ENCODE measurements at places on chromosomes 1 and 21. TPM values are rescaled to one million over a fixed set of nuclear protein-coding genes. Genes with fewer than 3 reads are reported as not detected.

The THAP3 gene
- polyA plus RNA-seq, result 23.8 TPM

The NUF2 gene
- 51.4 TPM for polyA plus RNA-seq

The IL6R gene
- 1.2 TPM for polyA plus RNA-seq

The UMODL1 gene
- polyA plus RNA-seq, result 0.05 TPM

The NUDT17 gene
- 5.7 TPM for polyA plus RNA-seq

The MACF1 gene
- polyA plus RNA-seq, result 104 TPM

The KIF26B gene
- 0.28 TPM for polyA plus RNA-seq

The DNASE2B gene
- polyA plus RNA-seq, result not detected

The OXCT2 gene
- 1.4 TPM for polyA plus RNA-seq

The RHOU gene
- polyA plus RNA-seq, result 0.64 TPM

The C1QTNF12 gene
- polyA plus RNA-seq, result 4.2 TPM

DNA sequence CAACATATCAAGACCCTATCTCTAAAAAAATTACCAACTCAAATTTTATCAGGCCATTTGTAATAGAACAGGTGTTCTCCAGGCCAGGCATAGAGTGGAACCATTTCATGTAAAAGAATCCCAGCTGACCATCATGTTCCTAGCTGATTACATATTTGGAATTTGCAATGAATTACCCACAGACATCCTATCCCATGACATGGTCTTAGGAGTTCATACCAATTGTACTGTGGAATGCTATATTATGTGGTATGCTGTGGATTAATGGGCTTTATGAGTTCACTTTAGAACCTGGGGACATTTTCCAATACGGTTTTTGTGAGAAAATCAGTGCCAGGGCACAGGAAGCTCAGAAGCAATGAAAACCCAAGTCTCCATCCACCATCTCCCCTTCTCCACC, 110.3 kb downstream of the ZNF281 start:
- H3K27ac ChIP-seq, result no peak overlapping the region
- H3K36me3 ChIP-seq, result no peaks in the 10 kb centered on the region
- H3K4me3 ChIP-seq, result no peak overlapping the region
- H3K27me3 ChIP-seq, result peaks cover 35% of the 10 kb centered on the region
- no peak for DNase-seq

- H3K27me3 ChIP-seq, result no peaks in the 10 kb centered on the region
- H3K4me1 ChIP-seq, result no peaks in the 10 kb centered on the region
Observed at GRCh38 chr1:231248778-231249177, 7.8 kb downstream of the GNPAT start.

GRCh38 chr1:4640931-4641330, 13.5 kb upstream of the AJAP1 start:
- H3K4me3 ChIP-seq, result no peak overlapping the region
- DNase-seq, result no peak
- peaks cover 4% of the 10 kb centered on the region for H3K36me3 ChIP-seq
- no peaks in the 10 kb centered on the region for H3K4me1 ChIP-seq
- no peak overlapping the region for H3K27ac ChIP-seq

- H3K4me1 ChIP-seq, result peaks cover 11% of the 10 kb centered on the region
- H3K27ac ChIP-seq, result no peak overlapping the region
- no peaks in the 10 kb centered on the region for H3K36me3 ChIP-seq
- DNase-seq, result peak; percentile 65
- no peak overlapping the region for H3K4me3 ChIP-seq
Observed at GRCh38 chr1:43074244-43074643, 97.8 kb downstream of the EBNA1BP2 start.

DNA sequence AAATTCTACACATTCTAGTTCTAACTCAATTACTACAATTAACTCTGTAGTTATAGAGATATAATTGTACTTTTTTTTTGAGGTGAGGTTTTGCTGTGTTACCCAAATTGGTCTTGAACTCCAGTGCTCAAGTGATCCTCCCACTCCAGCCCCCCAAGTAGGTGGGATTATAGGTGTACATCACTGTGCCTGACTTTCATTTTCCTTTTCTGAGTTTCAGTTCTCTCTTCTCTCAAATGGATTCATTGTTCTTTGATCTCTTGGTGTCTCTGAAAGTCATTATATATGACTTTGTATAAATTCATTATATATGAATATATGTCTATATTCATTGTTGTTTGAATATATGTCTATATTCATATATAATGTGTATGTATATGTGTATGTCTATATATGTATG, 74.0 kb upstream of the GALNT2 start:
- H3K36me3 ChIP-seq, result no peaks in the 10 kb centered on the region
- H3K27ac ChIP-seq, result no peak overlapping the region
- no peak overlapping the region for H3K4me3 ChIP-seq
- no peaks in the 10 kb centered on the region for H3K27me3 ChIP-seq

- H3K27me3 ChIP-seq, result no peaks in the 10 kb centered on the region
- H3K4me3 ChIP-seq, result no peak overlapping the region
- DNase-seq, result no peak
- peaks cover 9% of the 10 kb centered on the region for H3K4me1 ChIP-seq
- H3K27ac ChIP-seq, result no peak overlapping the region
Observed at GRCh38 chr1:113761937-113762336, 2.7 kb upstream of the PHTF1 start.

DNA sequence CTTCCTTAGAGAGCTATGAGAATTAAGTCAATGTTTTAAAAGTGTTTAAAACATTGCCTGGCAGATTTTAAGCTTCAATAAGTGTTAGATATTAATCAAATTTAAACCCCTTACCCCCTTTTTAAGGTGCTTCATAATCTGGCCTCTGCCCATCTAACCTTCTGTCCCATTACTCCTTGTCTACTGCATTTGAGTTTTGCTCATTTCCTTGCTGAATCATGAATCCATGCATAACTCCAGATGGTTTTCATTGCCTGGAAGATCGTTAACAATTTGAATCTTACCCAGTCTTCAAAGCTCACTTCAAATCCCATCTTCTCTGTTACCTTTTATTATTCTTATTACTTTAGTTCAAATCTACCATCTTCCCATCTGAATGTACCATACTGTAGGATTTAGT, 4.6 kb downstream of the HJV start:
- peaks cover 45% of the 10 kb centered on the region for H3K27me3 ChIP-seq
- no peak overlapping the region for H3K4me3 ChIP-seq
- peaks cover 21% of the 10 kb centered on the region for H3K4me1 ChIP-seq
- DNase-seq, result no peak
- no peaks in the 10 kb centered on the region for H3K36me3 ChIP-seq

DNA sequence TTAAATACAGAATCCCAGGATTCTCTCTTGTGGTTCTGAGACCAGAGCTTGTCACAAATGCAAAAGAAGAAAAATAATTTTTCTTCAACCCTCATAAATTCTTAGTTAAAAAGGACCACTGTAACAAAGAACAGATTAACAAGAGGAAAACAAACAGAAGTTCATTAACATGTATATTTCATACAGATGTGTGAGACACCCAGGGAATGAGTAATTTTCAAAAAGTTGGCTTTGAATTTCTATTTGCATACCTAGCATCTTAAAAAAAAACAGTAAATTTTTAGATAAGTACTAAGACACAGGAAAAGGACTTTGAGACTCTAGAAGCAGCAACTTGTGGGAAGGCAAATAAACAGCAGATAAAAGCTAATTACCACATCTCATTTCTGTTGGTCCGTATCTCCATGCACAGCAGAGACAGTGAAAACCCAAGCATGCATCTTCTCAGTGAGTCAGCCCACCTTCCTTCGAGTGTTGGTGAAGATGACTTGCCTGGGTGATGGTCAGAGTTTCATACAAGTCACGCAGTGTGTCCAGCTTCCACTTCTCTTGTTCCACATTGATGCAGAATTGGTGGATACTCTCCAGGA, 399.9 kb upstream of the ADAMTS5 start:
- H3K4me1 ChIP-seq, result peaks cover 23% of the 10 kb centered on the region
- no peak for DNase-seq
- no peak overlapping the region for H3K27ac ChIP-seq
- no peak overlapping the region for H3K4me3 ChIP-seq
- H3K36me3 ChIP-seq, result no peaks in the 10 kb centered on the region

DNA sequence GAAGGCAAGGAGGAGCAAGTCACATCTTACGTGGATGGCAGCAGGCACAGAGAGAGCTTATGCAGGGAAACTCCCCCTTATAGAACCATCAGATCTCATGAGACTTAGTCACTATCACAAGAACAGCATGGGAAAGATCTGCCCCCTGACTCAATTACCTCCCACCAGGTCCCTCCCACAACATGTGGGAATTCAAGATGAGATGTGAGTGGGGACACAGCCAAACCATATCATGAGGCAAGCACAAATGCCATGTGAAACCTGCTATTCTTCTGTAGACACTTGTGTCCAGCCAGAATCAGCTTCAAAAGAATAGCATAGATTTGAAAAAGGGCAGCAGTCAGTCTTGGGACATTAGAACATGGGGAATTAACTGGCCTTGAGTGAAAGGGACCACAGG, 32.2 kb upstream of the UBE2U start:
- H3K27me3 ChIP-seq, result no peaks in the 10 kb centered on the region
- H3K4me3 ChIP-seq, result no peak overlapping the region
- no peak overlapping the region for H3K27ac ChIP-seq

DNA sequence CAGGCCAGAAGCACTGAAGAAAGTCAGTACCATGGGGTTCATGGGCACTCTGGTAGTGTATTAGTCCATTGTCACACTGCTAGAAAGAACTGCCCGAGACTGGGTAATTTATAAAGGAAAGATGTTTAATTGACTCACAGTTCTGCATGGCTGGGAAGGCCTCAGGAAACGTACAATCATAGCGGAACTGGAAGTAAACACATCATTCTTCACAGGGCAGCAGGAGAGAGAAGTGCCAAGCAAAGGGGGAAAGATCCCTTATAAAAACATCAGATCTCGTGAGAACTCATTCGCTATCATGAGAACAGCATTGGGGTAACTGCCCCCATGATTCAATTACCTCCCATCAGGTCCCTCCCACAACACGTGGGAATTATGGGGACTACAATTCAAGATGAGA, 20.2 kb upstream of the ROR1 start:
- H3K27me3 ChIP-seq, result no peaks in the 10 kb centered on the region
- DNase-seq, result no peak
- H3K27ac ChIP-seq, result no peak overlapping the region
- H3K4me1 ChIP-seq, result no peaks in the 10 kb centered on the region
- H3K4me3 ChIP-seq, result no peak overlapping the region

DNA sequence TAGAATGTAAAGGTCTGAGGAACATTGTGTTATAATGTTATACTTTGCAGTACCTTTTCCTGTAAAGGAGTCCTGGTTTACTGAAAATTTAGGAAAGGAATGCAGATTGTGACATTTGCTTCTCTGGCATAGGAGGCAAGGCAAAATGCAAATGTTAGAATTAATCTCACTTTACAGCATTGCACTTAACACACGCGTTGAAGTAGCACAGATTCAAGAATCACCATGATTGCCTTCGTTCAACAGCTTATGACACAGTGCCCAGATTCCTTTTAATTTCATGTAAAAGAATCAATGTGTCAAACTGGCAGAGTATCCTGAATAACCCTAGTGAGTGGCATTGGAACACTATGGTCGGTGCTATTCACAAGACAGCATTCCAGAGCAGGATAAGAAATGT, 47.4 kb downstream of the RGS7 start:
- DNase-seq, result no peak
- H3K27ac ChIP-seq, result no peak overlapping the region
- no peaks in the 10 kb centered on the region for H3K36me3 ChIP-seq
- H3K27me3 ChIP-seq, result no peaks in the 10 kb centered on the region

- H3K4me1 ChIP-seq, result peaks cover 12% of the 10 kb centered on the region
- H3K27ac ChIP-seq, result no peak overlapping the region
- no peak for DNase-seq
- H3K36me3 ChIP-seq, result no peaks in the 10 kb centered on the region
- no peaks in the 10 kb centered on the region for H3K27me3 ChIP-seq
- no peak overlapping the region for H3K4me3 ChIP-seq
Observed at GRCh38 chr1:12179111-12179519, 12.3 kb downstream of the TNFRSF1B start.

- DNase-seq, result no peak
- H3K36me3 ChIP-seq, result no peaks in the 10 kb centered on the region
- H3K27me3 ChIP-seq, result no peaks in the 10 kb centered on the region
- H3K4me1 ChIP-seq, result peaks cover 5% of the 10 kb centered on the region
- H3K4me3 ChIP-seq, result no peak overlapping the region
Observed at GRCh38 chr21:46063227-46063626, 34.7 kb upstream of the COL6A2 start.

DNA sequence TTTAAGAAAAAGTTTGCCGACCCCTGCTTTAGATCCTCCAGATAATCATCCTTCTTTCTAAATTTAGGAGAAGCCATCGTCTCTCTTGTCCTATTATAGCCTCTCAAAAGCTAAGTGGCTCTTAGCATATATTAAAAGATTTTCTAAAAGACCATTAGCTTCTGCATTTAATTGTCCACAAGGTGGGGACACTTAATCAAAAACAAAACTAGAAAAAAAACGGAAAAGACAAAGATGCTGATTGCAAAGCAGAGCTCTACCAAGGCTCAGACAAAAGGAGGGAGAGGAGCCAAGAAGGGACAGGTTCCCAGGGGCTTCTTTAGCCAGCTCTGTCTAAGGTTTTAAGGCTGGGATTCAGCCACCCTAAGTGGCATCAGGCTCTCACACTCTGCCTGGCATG, 128.3 kb upstream of the HMGB4 start:
- peak; percentile 17 for DNase-seq
- H3K4me1 ChIP-seq, result no peaks in the 10 kb centered on the region
- no peak overlapping the region for H3K27ac ChIP-seq
- H3K4me3 ChIP-seq, result no peak overlapping the region

DNA sequence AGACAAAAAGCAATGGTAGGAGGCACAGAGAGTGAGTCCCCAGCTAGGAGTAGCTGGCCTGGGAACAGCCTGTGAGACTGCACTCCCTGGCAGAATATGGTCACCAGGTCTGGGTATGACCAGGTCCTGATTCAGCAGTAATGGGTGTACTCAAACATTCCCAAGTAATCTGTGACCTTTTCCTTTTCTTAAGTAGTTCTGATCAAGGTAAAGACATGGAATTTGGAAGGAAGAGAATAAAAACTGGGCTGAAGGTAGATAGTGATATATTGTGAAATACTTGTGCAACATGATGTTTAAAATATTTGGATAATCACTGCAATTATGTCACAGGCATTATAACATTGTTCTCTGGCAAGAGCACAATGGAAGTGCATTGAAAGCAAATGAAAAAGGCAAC, 147.2 kb upstream of the DPYD start:
- H3K4me3 ChIP-seq, result no peak overlapping the region
- no peaks in the 10 kb centered on the region for H3K27me3 ChIP-seq
- H3K36me3 ChIP-seq, result no peaks in the 10 kb centered on the region
- no peak overlapping the region for H3K27ac ChIP-seq
- peaks cover 5% of the 10 kb centered on the region for H3K4me1 ChIP-seq
- no peak for DNase-seq

GRCh38 chr1:66681686-66682085, 70.6 kb upstream of the DYNLT5 start:
- H3K4me1 ChIP-seq, result no peaks in the 10 kb centered on the region
- no peaks in the 10 kb centered on the region for H3K27me3 ChIP-seq
- no peak overlapping the region for H3K4me3 ChIP-seq
- no peaks in the 10 kb centered on the region for H3K36me3 ChIP-seq

All from GM23338 (cell line).